ENCODE measurements at places on chromosomes 2 and 18.

GRCh38 chr2:184799379-184799778 lies 201.1 kb downstream of the ZNF804A start:
- DNase-seq = no peak

- DNase-seq = peak; percentile 94
These were observed 20.3 kb downstream of the KCNK3 start for GRCh38 chr2:26712486-26713465.

- no peak for DNase-seq
These were observed 443.6 kb upstream of the TRIB2 start for GRCh38 chr2:12273111-12273510.

- no peak for DNase-seq
These were observed 100.1 kb upstream of the TLK1 start for GRCh38 chr2:171260471-171261424.

GRCh38 chr2:66445925-66446871 lies 11.3 kb downstream of the MEIS1 start:
- no peak for DNase-seq

GRCh38 chr18:8034674-8035073 lies 467.6 kb downstream of the PTPRM start:
- DNase-seq = no peak

Data from NCI-H1105 (cell line).